ENCODE measurements at places on chromosomes 11 and 22. TPM values are rescaled to one million over a fixed set of nuclear protein-coding genes. Genes with fewer than 3 reads are reported as not detected.

DNA sequence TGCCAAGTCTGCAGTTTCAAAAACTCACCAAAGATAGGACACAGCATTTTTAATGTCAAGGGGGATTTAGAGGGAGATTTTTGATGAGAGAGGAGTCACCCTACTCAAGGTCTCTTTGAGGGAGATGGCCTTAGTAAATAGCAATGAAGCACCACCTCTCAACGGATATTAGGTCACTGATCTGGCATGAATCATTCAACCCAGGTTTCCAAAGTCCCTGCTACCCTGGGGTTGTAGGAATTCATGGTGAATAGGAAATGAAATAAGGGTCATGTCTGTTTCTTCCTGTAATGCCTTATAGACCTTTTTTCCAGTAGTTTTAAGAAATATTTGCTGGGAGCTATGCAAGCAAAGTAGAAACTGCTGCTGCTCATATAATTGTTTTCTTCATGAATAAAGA lies 2154.9 kb downstream of the LRRC4C start:
- no peaks in the 10 kb centered on the region for H3K36me3 ChIP-seq
- no peaks in the 10 kb centered on the region for H3K4me1 ChIP-seq
- no peak overlapping the region for H3K4me3 ChIP-seq
- no peak overlapping the region for H3K27ac ChIP-seq
- DNase-seq = no peak

DNA sequence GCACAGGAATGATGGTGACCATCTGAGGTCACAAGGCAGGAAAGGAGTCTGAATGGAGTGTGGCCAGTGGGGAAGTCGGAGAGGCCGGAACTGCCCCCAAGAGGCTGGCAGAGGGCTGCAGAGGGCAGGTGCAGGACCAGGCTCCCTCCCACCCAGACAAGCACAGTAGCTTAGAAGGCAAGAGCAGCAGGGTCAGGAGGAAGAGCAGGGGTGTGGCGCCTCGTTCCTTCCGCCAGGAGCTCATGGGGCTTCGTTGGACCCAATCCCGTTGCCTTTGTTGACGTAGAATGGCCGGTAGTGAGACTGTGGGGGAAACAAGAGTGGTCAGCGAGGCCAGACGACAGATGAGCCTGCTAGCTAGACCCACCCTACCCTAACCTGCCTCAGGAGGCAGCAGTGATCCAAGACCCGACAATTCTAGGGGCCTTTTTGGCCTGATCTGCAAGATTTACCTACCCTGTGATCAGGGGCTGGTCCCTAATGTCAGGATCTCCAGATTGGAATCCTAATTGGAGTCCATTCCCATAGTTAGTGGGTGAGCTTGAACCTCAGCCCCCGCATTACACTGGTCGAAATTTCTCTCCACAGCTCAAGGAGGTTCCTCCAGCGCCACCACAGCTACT lies 25.6 kb downstream of the TRIM29 start:
- no peak overlapping the region for H3K4me3 ChIP-seq
- no peak overlapping the region for H3K27ac ChIP-seq
- no peaks in the 10 kb centered on the region for H3K4me1 ChIP-seq
- no peak for DNase-seq
- peaks cover 46% of the 10 kb centered on the region for H3K27me3 ChIP-seq

- peak overlapping the region; percentile 87 for H3K27ac ChIP-seq
- peak overlapping the region; percentile 95 for H3K4me3 ChIP-seq
- 0 out of 2 replicates have a peak, but pooled peaks cover 10% of the 10 kb centered on the region for H3K36me3 ChIP-seq
- no peaks in the 10 kb centered on the region for H3K27me3 ChIP-seq
Measured at GRCh38 chr11:26992031-26992541, 1.8 kb upstream of the FIBIN start.

DNA sequence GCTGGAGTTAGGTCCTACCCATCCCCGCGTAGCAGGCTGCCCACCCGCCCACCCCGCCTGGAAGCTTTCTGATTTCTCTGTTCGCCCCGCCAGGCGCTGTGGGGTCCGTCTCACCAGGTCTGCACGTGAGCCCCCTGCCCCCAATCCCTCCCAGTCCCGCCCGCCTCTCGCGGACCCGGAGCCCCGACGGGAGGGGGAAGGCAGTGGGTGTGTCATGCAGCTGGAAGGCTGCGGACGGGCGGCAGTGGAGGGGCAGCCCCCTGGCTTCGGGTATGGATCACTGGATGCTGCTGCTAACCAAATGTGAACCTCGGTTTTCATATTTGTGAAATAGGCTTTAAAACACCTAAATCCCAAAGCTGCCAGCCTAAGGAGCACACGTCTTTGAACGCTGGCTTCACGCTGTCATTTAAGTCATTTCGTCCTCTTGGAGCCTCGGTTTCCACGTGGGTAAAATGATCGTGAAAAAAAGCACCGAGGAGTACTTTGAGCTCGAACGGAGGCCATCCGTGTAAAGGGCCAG lies 568 bp upstream of the BIK start:
- no peak overlapping the region for H3K27ac ChIP-seq
- no peaks in the 10 kb centered on the region for H3K4me1 ChIP-seq
- no peak for DNase-seq
- H3K4me3 ChIP-seq = peak overlapping the region; percentile 76
- H3K27me3 ChIP-seq = peaks cover 32% of the 10 kb centered on the region
- H3K36me3 ChIP-seq = no peaks in the 10 kb centered on the region

DNA sequence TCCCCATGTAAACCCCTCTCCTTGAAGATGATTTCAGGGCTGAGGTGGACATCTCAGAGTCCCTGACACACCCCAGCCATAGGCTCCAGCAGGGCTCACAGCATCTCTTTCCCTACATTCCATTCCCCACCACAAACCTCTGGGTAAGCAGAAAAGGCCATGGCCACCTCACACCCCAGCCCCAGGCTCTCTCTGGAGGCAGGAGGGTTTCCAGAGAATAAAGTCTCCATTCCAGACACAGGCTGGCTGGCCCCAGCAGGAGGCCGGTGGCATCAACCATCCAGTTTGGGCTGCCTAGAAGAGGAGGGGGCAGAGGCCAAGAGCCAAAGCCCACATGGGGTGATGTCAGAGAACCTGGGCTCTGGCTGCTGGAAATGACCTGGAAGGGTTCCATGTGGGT lies 61.4 kb downstream of the TP53I11 start:
- H3K36me3 ChIP-seq = no peaks in the 10 kb centered on the region
- H3K4me3 ChIP-seq = no peak overlapping the region
- peak; percentile 53 for DNase-seq
- peaks cover 31% of the 10 kb centered on the region for H3K4me1 ChIP-seq
- peaks cover 22% of the 10 kb centered on the region for H3K27me3 ChIP-seq

DNA sequence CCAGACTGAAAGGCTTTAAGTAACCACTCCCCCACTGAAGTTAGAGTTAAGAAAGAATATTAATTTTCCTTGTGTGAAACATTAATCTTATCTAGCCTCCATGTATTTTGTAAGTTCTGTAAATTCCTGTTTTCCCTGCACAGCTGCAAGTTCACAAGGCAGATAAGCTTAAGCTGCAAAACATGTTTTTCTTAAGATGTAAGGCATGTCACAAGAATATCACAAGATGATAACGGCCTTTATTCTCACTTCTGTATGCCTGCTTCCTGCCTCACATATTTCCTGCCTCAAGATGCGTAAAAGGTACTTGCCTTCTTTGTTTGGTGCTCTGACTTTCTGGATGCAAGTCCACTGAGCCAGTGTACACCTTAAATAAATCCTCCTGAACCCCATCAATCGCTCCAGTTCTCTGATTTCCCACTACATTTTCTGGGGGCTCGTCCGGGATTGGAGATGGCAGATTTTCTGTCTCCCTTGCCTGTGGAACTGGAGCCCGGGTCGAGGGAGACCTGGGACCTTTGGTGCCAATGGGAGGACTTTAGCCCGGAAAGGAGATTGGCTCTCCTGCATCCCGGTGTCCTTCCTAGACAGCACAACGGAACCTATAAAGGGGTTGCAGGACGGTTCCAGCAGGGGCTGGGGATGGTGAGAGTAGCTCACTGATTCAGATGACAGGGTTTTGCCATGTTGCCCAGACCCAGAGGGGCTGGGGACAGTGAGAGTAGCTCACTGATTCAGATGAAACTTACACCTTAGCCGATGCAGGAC lies 30.2 kb downstream of the PPARA start:
- H3K4me3 ChIP-seq = no peak overlapping the region
- no peaks in the 10 kb centered on the region for H3K27me3 ChIP-seq
- H3K36me3 ChIP-seq = peaks cover 69% of the 10 kb centered on the region
- H3K4me1 ChIP-seq = peaks cover 40% of the 10 kb centered on the region
- DNase-seq = no peak

- H3K36me3 ChIP-seq = no peaks in the 10 kb centered on the region
- H3K4me1 ChIP-seq = peaks cover 2% of the 10 kb centered on the region
- peak; percentile 81 for DNase-seq
- H3K4me3 ChIP-seq = peak overlapping the region; percentile 80
- no peaks in the 10 kb centered on the region for H3K27me3 ChIP-seq
Measured at GRCh38 chr22:20418211-20418788, 19.3 kb downstream of the SCARF2 start.

- H3K27me3 ChIP-seq = peaks cover 19% of the 10 kb centered on the region
- H3K4me1 ChIP-seq = no peaks in the 10 kb centered on the region
- no peaks in the 10 kb centered on the region for H3K36me3 ChIP-seq
Measured at GRCh38 chr11:285021-285893, 3.7 kb upstream of the PGGHG start.

GRCh38 chr11:64010783-64011182 lies 24.5 kb downstream of the OTUB1 start:
- no peak overlapping the region for H3K27ac ChIP-seq
- no peaks in the 10 kb centered on the region for H3K36me3 ChIP-seq
- no peak overlapping the region for H3K4me3 ChIP-seq

GRCh38 chr11:3786781-3787428 lies 10.4 kb downstream of the NUP98 start:
- H3K27ac ChIP-seq = peak overlapping the region; percentile 70
- peak; percentile 58 for DNase-seq
- H3K27me3 ChIP-seq = no peaks in the 10 kb centered on the region
- peaks cover 75% of the 10 kb centered on the region for H3K4me1 ChIP-seq
- H3K4me3 ChIP-seq = peak overlapping the region; percentile 2
- H3K36me3 ChIP-seq = peaks cover 14% of the 10 kb centered on the region

DNA sequence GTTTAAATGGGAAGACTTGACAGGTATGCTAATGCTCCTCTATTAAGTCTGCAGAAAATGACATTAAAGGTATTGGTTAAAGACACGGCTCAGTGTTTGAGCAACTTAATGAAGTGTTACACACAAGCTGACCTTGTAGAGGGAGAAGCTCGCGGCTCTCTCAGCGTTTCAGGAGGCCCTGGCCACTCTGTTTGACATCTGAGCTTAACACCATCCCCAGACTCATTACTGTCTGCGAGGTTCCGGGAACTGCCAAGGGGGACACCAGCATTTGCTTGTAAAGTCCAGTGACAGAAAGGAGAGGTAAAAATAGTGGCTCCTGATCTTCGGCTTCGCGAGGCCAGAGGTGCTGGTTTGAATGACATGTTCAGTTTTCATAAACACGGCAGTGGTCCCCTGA lies 540.7 kb upstream of the CADM1 start:
- H3K4me3 ChIP-seq = no peak overlapping the region
- H3K27ac ChIP-seq = no peak overlapping the region
- no peaks in the 10 kb centered on the region for H3K36me3 ChIP-seq
- H3K27me3 ChIP-seq = no peaks in the 10 kb centered on the region

- H3K4me1 ChIP-seq = peaks cover 26% of the 10 kb centered on the region
- no peaks in the 10 kb centered on the region for H3K36me3 ChIP-seq
- DNase-seq = peak; percentile 53
- H3K4me3 ChIP-seq = no peak overlapping the region
- H3K27me3 ChIP-seq = peaks cover 3% of the 10 kb centered on the region
- H3K27ac ChIP-seq = 0 out of 2 replicates have a peak overlapping the region, but pooled peaks have one; percentile 23
Measured at GRCh38 chr22:27531782-27532530, 269.6 kb downstream of the MN1 start.

- H3K4me1 ChIP-seq = peaks cover 81% of the 10 kb centered on the region
- DNase-seq = no peak
- H3K36me3 ChIP-seq = peaks cover 10% of the 10 kb centered on the region
- H3K27me3 ChIP-seq = no peaks in the 10 kb centered on the region
Measured at GRCh38 chr11:7971846-7972245, 6.6 kb upstream of the NLRP10 start.

DNA sequence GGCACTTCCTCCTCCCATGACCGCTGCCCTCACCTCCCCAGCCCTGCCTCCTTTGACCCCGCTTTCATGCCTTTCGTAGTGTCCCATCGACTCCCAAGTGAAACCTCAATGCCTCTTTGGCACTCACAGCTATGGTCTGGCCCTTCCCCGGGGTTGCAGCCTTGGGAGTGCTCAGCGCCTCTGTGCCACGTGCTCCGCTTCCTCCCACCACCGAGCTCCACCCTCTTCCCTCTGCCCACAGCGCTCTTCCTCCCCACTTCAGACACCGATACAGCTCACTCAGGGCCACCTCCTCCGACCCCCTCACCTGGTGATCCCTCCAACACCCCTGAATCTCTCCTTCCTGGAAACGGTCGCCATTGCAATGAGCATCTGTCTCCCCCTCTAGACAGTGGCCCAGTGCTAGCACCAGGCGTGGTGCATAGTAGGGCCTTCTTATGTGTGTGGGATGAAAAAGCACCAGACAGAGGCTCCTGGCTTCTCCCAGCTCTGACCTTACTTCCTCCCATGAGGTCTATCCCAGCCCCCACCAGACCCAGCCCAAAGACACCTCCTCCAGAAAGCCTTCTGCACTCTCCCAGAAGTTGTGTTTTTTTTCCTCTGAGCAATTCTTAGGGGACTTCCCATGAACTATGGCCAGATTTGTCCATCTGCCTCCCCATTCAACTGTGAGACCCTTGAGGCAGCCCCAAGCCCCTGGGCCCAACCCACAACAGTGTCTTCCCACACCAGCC lies 16.4 kb upstream of the SCGB1A1 start:
- no peak overlapping the region for H3K4me3 ChIP-seq
- peaks cover 19% of the 10 kb centered on the region for H3K27me3 ChIP-seq
- no peaks in the 10 kb centered on the region for H3K36me3 ChIP-seq
- DNase-seq = no peak
- no peak overlapping the region for H3K27ac ChIP-seq
- H3K4me1 ChIP-seq = peaks cover 37% of the 10 kb centered on the region

- no peak overlapping the region for H3K4me3 ChIP-seq
- no peak overlapping the region for H3K27ac ChIP-seq
- no peaks in the 10 kb centered on the region for H3K27me3 ChIP-seq
- H3K4me1 ChIP-seq = peaks cover 45% of the 10 kb centered on the region
- H3K36me3 ChIP-seq = no peaks in the 10 kb centered on the region
Measured at GRCh38 chr11:83819931-83820549, 533.9 kb upstream of the CCDC90B start.

GRCh38 chr11:16133867-16134266 lies 222.5 kb downstream of the SOX6 start:
- no peaks in the 10 kb centered on the region for H3K27me3 ChIP-seq
- no peaks in the 10 kb centered on the region for H3K4me1 ChIP-seq
- no peak overlapping the region for H3K27ac ChIP-seq
- no peak overlapping the region for H3K4me3 ChIP-seq
- DNase-seq = no peak

GRCh38 chr11:10653946-10654810 lies 39.4 kb downstream of the IRAG1 start:
- H3K4me3 ChIP-seq = no peak overlapping the region
- H3K27ac ChIP-seq = peak overlapping the region; percentile 10
- H3K4me1 ChIP-seq = peaks cover 63% of the 10 kb centered on the region
- peaks cover 6% of the 10 kb centered on the region for H3K27me3 ChIP-seq
- peak; percentile 59 for DNase-seq

IRAG1 gene
- total RNA-seq = 63.7 TPM

TCN2 gene
- 2.7 TPM for total RNA-seq

SCGB1C1 gene
- total RNA-seq = not detected

OR5P2 gene
- not detected for total RNA-seq
